Esophagus mucosa (tissue), 1 donor: ENCODE measurements at places on chromosomes 7 and 10. TPM values are rescaled to one million over a fixed set of nuclear protein-coding genes. Genes with fewer than 3 reads are reported as not detected.

The PLEKHS1 gene
- 1.0 TPM for total RNA-seq

The JAKMIP3 gene
- 0.04 TPM for total RNA-seq

The LLCFC1 gene
- total RNA-seq, result not detected

The AP4M1 gene
- total RNA-seq, result 15.1 TPM

The CYP2C18 gene
- 27.2 TPM for total RNA-seq

The SPDYE2 gene
- total RNA-seq, result not detected

The HABP2 gene
- 0.04 TPM for total RNA-seq
